ENCODE measurements at places on chromosomes 16 and 17.

DNA sequence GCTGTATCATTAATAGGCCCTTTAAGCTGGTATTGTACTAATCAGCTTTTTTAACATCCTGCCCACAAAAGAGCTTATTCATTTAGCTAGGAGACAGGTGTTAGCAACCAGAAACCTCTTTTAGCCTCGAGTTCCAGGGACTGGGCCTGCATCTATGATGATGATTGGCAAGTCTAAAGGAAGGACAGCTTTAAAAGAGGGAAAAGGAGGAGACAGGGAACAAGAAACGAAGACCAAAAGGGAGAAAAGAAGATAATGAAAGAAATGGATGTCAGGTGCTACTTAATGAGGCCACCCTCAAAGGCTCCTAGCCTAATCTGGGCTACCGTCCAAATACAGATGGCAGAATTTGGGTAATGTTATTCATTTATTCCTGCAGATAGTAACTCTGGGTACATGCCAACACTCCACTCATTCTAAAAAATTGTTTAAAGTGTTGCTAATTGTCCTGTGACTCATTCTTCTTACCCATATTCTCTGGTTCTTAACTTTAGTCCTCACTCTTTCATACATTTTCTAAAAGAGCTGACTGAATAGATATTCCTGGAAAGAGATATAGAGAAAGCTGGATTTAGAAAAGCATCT is 18.7 kb upstream of the RFFL start:
- peak; percentile 78 for DNase-seq

GRCh38 chr16:27999687-28000086 is 63.8 kb downstream of the GSG1L start:
- DNase-seq = no peak

- no peak for DNase-seq
Measured at GRCh38 chr16:88691129-88691813, 5.0 kb upstream of the SNAI3 start.

GRCh38 chr16:56613706-56614105 is 5.3 kb downstream of the MT2A start:
- no peak for DNase-seq

DNA sequence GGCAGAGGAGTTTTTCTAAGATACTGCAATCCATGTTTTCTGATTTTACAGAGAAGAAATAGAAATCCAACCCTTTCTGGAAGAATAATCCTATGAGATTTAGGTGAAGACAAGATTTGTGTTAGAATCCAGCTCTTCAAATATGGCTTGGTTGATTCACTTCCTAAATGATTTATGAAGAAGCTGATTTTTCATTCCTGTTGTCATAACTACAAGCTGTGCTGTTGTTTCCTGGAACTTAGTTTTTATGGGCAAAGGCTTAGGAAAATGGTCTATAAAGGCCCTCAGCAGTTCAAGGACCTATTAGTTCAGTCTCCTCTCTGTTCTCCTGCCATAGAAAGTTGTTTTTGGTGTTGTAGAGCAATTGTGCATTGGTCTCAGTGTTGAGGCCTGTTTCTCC is 174.2 kb upstream of the FAM20A start:
- DNase-seq = no peak

- no peak for DNase-seq
Measured at GRCh38 chr17:17119533-17119932, 77.3 kb downstream of the MPRIP start.

DNA sequence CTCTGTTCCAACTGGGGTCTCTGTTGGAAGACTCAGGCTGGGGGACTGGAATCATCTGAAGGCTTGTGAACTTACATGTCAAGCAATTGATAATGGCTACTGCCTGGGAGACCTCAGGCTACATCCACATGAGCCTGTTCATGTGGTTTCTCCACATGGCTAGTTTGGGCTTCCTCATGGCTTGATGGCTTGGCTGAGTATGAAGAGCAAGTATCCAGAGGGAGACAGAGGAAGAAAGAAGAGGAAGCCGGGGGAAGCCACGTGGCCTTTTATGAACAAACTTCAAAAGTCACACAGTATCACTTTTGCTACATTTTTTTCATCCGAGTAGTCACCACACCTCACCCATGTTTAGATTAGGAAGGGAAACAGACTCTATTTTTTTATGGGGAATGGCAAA is 158.9 kb downstream of the TRIM37 start:
- no peak for DNase-seq

DNA sequence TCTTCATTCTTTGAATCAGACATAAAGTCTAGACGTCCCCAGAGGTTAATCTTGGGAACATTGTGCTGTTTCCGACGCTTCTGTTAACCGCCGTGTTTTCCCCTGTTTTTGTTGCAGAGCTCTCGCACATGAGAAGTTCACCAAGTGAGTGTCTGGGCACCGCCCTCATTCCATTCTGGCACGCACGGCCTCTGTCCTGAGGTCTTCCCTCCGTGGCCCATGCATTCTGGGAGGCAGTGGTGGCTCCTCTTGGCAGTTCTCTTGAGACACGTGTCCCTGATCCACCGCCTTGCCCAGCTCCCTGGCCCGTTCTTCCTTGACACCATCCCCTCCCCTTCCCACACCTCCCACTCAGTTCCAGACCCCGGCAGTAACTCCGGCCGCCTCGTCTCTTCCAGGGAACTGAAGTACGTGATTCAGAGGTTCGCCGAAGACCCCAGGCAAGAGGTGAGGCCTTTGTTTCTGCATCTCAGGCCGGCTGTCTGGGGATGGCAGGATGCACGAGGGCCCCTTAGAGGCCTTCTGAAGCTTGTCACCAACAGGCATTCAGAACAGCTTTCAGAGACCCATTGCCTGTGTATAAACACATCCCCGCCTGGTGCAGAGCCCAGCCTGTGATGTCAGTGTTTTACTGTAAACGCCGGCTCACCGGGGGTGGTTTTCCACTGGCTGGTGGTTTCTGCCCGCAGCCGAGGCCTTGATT is 85.9 kb upstream of the PLCG2 start:
- no peak for DNase-seq

DNA sequence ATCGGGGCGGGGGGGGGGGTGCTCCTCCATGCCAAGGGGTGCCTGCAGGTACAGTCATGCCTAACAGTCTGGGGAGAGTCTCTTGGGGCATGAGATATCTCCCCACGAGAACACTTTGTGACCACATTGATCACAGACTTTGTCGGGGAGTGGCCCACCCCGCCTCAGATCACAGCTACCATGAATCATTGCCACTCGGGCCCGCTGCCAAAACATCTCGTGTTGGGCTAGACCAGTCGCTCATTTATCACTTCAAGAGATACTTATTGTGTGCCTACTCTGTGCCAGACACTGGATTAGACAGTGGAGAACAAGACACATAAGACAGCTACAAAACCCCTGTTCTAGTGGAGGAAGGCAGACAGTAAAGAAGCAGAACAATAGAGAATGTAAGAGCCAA is 72.6 kb downstream of the CLEC16A start:
- DNase-seq = no peak

DNA sequence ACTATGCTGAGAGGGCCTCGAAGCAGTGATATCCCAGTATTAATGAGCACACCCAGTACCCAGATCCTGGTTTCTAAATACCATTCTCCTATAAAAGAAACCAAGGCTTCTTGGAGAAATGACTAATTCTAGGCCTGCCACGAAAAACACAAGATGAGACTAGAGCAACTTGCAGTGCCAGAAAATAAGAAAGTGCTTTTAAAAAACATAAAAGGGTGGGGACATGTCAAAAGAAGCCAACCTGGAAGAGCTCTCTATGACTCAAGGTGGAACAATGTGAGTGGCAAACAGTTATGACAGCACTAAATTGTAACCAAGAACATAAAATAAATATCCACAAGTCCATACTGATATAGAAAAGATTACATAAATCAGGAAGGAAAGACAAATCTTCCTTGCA is 153.2 kb upstream of the KCNJ18 start:
- no peak for DNase-seq

DNA sequence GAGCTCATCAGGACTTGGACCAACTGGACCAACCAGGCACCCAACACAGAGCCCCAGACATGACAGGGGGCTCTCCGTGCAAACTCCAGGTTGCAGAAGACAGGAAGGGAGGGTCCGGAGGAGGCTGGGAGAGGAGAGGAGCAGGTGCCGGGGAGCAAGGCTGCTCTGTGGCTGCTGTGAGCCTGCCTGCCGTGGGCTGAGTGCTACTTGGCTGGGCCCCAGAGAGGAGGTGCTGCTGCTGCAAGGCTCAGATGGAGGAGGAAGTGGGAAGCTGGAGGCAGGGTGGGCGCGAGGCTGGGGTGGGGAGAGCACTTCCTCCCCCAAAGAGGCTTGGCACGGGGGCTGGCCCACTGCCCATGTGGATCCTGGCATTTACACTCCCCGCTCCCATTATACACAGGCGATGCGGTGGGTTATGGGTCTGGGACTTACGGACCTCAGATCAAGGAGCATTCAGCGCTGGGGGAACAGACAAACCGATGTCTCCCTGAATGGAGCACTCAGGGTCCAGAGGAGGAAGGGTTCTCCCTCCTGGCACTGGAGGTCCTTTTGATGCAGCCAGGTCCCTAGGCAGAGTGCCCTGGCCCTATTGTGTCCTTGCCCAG is 15.9 kb downstream of the EPOP start:
- no peak for DNase-seq

GRCh38 chr16:69199382-69199781 is 12.4 kb downstream of the SNTB2 start:
- peak; percentile 71 for DNase-seq

Data from HAP-1 (cell line).